GM12865 (cell line): ENCODE measurements at places on chromosomes 3 and 15.

DNA sequence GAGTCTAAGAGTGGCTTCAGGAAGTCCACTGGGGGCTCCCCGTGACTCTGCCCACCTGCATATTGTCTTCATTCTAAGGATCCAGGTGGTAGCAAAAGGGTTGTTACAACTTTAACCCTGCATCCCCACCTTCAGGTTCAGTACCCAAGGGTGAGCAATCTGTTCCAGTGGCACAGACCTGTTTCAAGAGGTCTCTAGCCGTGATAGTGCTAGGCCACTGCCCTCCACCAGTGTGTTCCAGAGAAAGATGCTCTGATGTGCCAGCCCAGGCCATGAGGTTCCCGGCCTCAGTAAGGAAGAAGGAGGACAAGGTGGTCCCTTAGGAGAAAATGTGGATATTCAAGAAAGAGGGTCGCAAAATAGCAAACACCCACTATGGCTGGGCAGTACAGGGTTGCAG is 87.0 kb downstream of the IGF1R start:
- DNase-seq, result no peak

- DNase-seq, result peak; percentile 62
Observed at GRCh38 chr3:112333002-112333380, at the start of gene CD200. CD200 (plus strand) TSS chr3:112333156; CDS start chr3:112333213, 57 bp downstream.

DNA sequence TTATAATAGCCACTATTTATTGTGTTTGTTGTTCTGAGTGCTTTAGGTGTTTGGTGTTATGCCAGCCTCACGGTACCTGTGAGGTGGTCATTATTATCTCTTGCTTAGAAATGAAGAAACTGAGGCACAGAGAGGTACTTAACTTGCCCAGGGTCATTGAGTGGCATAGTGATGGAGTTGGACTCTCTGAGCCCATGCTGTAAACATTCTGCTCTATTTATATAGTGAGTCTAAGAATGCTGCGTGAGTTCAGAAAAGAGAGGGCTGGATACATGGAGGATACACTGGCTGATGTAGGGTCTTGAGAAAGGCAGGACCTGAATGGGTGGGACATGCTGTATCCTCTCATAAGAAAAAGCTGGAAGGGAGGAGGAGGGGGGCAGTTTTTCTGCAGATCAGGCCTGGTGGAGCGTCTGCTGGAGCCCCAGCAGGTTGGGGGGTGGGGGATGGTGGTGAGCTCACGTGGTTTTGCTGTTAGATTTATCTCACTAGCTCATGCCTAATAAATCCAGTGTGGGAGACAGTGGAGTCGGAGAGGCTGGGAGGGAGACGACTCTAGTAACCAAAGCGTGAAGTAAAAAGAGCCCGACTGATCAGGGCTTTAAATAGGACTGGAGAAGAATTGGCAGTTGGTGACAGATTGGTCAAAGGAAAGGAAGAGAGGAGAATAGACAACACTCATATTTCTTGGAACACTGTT is 16.0 kb downstream of the MED12L start:
- no peak for DNase-seq

DNA sequence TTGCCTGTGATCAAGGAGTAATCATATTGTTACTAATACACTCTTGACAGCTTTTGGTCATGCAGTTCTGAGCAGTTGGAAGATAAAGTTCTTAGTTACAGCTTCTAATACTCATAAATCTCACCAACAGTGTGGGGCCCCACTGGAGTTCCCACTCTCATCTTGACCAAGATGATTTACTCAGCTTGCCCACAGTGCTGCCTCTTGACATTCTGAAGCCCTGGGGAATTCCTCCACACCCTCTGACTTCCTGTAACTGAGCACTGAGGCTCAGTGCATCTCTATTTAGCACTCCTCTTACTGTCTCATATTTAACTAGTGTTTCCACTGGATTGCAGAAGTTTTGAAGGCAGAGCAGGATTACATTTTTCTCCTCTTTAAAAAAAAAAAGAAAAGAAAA is 1.9 kb upstream of the ARL6IP5 start:
- peak; percentile 94 for DNase-seq

GRCh38 chr3:194874783-194875182 is 189.1 kb downstream of the FAM43A start:
- no peak for DNase-seq

- peak; percentile 28 for DNase-seq
Observed at GRCh38 chr15:43270676-43271306, 4.1 kb upstream of the TGM5 start.

DNA sequence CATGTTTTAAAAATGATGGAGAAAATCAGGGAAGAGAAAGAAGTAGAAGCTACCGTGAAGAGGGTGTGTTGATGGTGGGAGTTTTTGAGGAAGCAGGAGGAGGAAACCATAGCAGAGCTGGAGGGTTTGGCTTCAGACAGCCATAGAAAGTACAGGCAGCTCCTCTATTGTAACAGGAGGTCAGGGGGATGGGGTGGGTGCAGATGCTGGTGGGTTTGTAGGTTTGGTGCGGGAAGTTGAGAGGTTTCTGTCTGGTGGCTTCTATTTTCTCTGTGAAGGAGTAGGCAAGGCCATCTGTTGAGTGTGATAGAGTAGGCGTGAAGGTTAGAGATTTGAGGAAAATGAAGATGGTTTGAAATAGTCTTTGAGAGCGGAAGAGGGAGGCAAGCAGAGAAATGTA is 97.7 kb upstream of the TBC1D5 start:
- DNase-seq, result no peak

DNA sequence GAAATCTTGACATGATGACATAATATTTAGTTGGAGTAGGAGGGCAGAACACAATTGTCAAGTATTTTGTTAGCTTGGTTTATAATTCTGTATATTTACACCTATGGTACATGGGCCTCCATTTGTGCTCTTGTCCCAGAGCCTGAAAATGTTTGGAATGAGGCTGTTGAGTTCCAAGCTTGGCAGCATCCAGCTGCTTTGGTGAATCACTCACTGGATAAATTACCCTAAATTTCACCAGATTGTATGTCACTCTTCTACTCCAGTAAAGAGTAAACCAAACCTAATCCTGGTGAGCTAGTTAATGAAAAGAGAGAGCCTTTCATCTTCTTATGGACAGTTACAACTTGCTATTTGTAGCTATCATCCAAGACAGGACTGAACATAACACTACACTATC is 928.7 kb downstream of the DIPK2A start:
- DNase-seq, result no peak

DNA sequence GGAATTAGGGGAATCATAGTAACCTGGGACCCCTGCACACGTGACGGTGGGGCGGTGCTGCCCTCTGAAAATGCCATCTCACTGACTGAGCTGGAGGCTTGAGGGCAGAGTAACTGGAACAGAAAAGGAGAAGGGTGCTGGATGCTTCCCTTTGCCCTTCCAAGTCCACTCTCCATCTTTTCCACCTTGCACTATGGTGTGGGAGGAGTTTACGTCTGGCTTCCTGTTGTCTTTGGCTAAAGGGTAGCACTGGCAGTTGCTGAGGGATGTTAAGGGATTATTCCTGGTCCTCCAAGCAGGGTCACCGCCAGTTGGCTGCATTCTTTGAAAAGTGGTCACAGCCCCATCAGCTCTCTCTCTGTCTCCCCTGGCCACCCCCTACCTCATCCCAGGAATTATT is 129.4 kb upstream of the SNTN start:
- DNase-seq, result no peak

- DNase-seq, result no peak
Observed at GRCh38 chr3:12879191-12879815, 37.9 kb upstream of the RPL32 start.

DNA sequence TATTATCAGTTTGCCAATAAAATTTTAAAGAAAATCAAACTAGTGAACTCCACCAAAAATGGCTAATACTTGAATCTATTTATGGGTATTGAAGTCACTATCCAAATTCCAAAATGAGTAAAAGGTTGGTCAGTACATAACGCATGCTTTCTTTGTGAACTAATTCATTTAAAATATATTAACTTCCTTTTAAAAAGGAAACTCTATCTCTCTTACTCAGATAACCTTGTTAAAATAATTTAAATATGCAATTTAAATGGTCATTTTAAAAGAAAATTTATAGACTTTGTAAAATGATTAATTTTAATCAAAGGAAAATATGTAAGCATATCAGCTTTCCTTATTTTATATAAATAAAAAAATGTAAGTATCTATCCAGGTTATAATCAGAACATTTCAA is 419.4 kb upstream of the ZNF385D start:
- DNase-seq, result no peak

- no peak for DNase-seq
Observed at GRCh38 chr3:14773281-14773680, 45.5 kb upstream of the FGD5 start.

DNA sequence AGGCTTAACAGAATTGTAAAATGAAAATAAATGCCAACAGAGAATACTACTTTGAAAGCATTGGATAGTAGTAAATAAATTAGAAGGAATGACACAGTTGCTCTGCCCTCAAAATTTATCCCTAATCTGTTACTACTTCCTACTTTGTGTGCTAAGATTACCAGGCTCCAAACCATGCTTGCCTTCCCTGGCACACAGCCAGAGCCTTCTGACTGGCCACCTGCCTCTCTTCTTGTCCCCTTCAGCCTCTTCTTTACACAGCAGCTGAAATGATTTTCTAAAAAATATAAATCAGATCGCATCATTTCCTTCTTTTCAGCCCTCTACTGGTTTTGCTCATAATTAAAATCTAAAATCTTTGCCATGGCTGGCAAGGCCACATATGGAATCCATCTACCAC is 334.1 kb downstream of the FHIT start:
- DNase-seq, result no peak

- DNase-seq, result peak; percentile 97
Observed at GRCh38 chr3:126911162-126912026, 71.5 kb upstream of the PLXNA1 start.

DNA sequence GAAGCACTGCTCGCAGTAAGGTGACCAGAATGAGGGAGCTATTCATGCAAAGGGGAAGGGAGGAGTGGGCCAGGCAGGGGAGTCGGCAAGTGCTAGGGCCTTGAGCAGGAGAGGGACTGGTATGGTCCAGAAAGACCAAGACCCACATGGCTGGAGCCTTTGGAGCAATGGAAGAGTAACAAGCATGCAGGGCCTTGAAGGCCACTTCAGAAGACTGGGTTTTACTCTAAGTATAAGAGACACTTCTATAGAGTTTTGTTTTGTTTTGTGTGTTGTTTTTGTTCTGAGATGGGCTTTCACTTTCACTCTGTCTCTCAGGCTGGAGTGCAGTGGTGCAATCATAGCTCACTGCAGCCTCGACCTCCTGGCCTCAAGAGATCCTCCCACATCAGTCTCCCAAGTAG is 42.0 kb downstream of the BFSP2 start:
- peak; percentile 53 for DNase-seq

- no peak for DNase-seq
Observed at GRCh38 chr3:20394243-20394642, 208.2 kb upstream of the SGO1 start.

GRCh38 chr3:159904455-159904854 is 84.2 kb upstream of the IL12A start:
- DNase-seq, result peak; percentile 22
